ENCODE measurements at places on chromosomes 5 and 9. TPM values are rescaled to one million over a fixed set of nuclear protein-coding genes. Genes with fewer than 3 reads are reported as not detected.

INSYN2B gene
- total RNA-seq, result 3.0 TPM

ESM1 gene
- 188 TPM for total RNA-seq

TMEFF1 gene
- total RNA-seq, result 35.1 TPM

UBTD2 gene
- 18.5 TPM for total RNA-seq

SLCO6A1 gene
- not detected for total RNA-seq

SLC6A3 gene
- total RNA-seq, result not detected

ZNF346 gene
- 14.8 TPM for total RNA-seq

ZDHHC11B gene
- total RNA-seq, result not detected

ADAMTSL1 gene
- 17.2 TPM for total RNA-seq

HTR4 gene
- total RNA-seq, result not detected

SELENOP gene
- 36.2 TPM for total RNA-seq

SV2C gene
- total RNA-seq, result not detected

ADRA1B gene
- total RNA-seq, result 0.39 TPM

LCN6 gene
- not detected for total RNA-seq

HEMGN gene
- not detected for total RNA-seq

SLC1A1 gene
- 10.9 TPM for total RNA-seq

AHRR gene
- 32.1 TPM for total RNA-seq

LCN1 gene
- total RNA-seq, result not detected

TAF11L5 gene
- total RNA-seq, result not detected

FREM1 gene
- total RNA-seq, result 0.06 TPM

ADAMTS12 gene
- 4.3 TPM for total RNA-seq

C5orf22 gene
- 18.7 TPM for total RNA-seq

SLC27A6 gene
- total RNA-seq, result 0.29 TPM

CNTFR gene
- total RNA-seq, result not detected

PCA3 gene
- not detected for total RNA-seq

PCDHGA3 gene
- total RNA-seq, result 4.0 TPM

ABO gene
- 0.05 TPM for total RNA-seq

SYK gene
- 2.8 TPM for total RNA-seq

PRUNE2 gene
- 9.6 TPM for total RNA-seq

TRIM32 gene
- 26.8 TPM for total RNA-seq

TICAM2 gene
- total RNA-seq, result 1.8 TPM

ZMAT2 gene
- total RNA-seq, result 21.1 TPM

PCDHA3 gene
- total RNA-seq, result 0.05 TPM

LECT2 gene
- not detected for total RNA-seq

IL33 gene
- 4.5 TPM for total RNA-seq

NME5 gene
- total RNA-seq, result 5.8 TPM

CMBL gene
- 16.8 TPM for total RNA-seq

RALGPS1 gene
- total RNA-seq, result 5.9 TPM

MLANA gene
- not detected for total RNA-seq

SEMA4D gene
- total RNA-seq, result 5.6 TPM

NUTM2F gene
- not detected for total RNA-seq

KIF20A gene
- 8.2 TPM for total RNA-seq

SHOC1 gene
- total RNA-seq, result not detected
